ENCODE measurements at places on chromosomes 12 and 14.

DNA sequence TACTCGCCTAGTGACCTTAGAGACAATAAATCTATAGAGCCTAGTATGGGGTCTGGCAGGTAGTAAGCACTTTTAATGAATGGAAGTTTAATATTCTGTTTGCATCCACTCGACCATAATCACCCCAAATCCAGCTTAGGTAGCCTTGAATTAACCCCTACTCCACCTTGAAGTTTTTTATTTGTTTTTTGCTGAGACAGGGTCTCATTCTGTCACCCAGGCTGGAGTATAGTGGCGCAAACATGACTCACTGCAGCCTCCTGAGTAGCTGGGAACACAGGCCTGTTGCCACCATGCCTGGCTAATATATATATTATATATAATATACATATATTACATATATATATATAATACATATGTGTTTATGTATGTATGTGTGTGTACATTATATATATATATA is 38.8 kb downstream of the MDM2 start:
- DNase-seq, result no peak

DNA sequence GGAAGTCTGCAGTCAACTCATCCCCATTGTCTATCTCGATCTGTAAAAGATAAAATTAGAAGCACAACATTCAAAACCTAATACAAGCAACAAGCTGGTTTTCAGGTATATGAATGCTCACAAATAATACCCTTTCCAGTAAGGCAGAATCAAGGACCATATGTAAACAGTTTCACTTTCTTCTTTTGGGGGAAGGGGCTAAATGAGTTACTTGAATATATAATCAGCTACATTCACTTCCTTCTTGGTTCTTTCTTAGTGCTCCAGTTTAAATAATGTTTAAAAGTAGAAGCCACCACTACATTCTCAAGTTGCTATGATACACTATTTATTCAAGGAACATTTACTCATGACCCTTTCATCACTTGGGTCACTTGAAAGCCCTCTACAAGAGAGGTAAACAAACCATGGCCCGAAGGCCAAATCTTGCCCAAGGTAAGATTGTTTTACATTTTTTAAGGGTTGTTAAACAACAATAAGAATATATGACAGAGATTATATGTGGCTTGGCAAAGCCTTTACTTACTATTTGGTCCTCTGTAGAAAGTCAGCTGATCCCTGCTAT is 10.3 kb downstream of the TWF1 start:
- no peak for DNase-seq

DNA sequence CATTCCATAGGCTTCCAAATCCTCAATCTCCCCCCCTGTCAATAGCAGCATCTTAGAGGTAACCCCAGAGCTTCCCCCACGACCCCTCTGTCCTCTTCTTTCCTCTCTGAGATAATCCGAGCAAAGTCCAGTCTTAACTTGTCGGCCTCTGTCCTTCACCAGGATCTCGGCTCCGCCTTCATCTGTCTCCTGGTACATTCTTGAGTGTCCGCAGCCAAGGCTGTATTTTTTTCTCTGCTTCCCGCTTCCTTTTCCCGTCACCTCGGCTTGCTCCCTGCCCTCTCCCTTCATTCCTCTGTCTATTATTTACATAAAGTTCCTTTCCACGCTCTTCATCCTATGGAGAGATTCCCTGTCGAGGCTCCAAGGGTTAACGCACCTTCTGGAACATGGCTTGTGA is 153.9 kb upstream of the GSC start:
- DNase-seq, result no peak

DNA sequence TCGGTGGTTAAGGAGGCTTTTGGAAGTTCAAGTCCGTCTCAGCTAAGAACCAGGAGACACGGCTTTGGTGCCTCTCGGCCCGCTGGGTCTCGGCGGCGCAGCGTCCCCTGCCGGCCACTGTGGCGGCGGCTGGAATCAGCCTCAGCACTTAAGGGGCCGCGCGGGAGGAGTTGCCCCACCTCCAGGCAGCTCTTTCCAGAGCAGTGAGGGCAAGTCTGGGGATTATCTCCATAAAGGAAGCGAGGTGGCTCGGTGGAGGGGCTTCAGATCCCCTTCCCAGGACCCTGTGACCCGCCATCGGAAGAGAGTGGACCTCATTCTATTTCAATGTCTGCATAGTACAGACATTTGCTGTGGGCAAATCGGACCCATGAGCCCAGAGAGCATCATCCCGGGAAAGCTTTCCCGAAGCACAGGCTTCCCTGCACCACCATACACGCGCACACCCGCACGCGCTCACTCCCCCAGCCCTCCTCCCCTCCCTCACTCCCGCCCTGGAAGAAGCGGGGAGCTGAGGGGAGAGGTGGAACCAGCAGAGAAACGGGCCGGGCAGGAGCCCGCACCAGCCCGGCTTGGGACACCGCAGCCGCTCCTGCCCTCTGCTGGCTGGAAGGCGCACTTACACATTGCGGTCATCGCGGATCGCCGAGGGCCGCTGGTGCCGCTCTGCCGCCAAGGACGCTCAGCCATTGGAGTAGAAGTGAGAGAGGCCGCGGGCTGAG is 15.9 kb downstream of the RNASE2 start:
- DNase-seq, result peak; percentile 76

GRCh38 chr12:124125203-124125871 is 152.3 kb downstream of the ZNF664 start:
- DNase-seq, result no peak

GRCh38 chr14:60925286-60925685 is 55.6 kb downstream of the TRMT5 start:
- DNase-seq, result no peak

DNA sequence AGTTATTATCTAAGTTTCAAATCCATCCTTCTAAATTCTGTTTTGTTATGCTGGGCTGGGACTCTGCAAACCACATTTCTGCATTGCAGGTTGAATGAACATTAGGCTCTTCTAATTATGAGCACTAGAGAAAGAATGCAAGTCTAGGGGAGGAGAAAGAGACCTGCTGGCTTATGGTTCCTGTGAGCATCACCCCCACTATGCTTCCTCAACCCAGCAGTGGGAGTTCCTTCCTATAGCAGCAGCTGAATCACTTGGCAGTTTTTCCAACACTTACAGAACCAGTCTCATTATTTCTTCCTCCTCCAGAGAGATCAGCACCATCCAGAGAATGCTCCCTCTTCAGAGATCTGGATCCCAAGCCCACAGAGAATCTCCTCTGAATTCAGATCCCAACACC is 297.7 kb upstream of the CLEC14A start:
- no peak for DNase-seq

GRCh38 chr12:11836282-11837151 is 187.0 kb downstream of the ETV6 start:
- no peak for DNase-seq

GRCh38 chr12:108381787-108382436 is 42.8 kb upstream of the CMKLR1 start:
- DNase-seq, result no peak

GRCh38 chr14:29937116-29937515 is 9.5 kb upstream of the PRKD1 start:
- DNase-seq, result no peak

- DNase-seq, result no peak
These were observed 25.3 kb downstream of the JDP2 start for GRCh38 chr14:75452900-75453816.

DNA sequence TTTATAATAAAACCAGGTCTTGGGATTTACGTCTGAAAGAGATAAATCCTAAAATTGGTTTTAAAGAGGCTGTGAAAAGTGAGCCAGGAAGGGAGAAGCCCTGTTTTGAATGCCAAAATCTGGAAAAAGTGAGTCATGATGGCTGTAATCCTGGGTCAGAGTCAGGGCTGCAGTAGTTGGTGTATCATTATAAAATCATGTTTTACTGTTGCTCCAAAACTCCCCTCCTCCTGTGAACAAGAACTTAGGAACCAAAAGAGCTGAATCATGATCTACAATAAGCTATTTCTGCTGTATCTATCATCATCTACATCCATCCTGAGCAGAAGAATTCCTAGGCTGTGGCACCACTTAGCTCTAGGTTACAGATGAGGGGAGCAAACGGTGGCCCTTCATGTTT is 79.3 kb downstream of the LMO3 start:
- no peak for DNase-seq
